Pancreas (tissue), 10 donors: ENCODE measurements at places on chromosomes 2 and 18. TPM values are rescaled to one million over a fixed set of nuclear protein-coding genes. Genes with fewer than 3 reads are reported as not detected.
A peak's percentile ranks its signal among the peaks of the same experiment; 100 is the strongest.

The IL1RN gene
- 0.65 TPM for polyA plus RNA-seq

The VWA3B gene
- 0.07 TPM for polyA plus RNA-seq

DNA sequence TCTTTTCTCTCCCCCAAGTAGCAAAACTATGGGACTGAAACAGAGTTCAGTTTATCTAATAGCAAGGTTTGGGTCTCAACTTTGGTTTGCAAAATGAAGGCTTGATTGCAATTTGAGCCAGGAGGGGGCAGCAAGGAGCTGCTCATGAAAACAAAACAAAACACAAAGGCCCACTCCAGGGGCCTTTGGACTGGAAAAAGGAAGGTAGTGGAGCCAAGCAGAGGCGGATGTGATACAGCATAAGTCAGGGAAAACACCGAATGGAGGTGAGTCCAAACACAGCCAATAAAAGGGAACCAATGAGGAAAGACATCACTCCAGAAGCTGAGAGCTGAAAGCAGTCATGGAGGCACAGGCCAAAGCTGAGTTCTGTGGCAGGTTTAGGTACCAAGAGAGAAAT lies 799.7 kb upstream of the ACVR2A start:
- peak; percentile 55 for DNase-seq

GRCh38 chr18:48649231-48649630 lies 110.4 kb downstream of the CTIF start:
- DNase-seq = no peak

GRCh38 chr18:59180150-59180845 lies 39.7 kb upstream of the GRP start:
- no peak for DNase-seq
